ENCODE measurements at places on chromosomes 5 and 9.

GRCh38 chr5:76542887-76543690 lies 80.1 kb downstream of the F2RL2 start:
- peak; percentile 67 for DNase-seq

- DNase-seq = no peak
Measured at GRCh38 chr9:27929841-27930240, 356.6 kb upstream of the C9orf72 start.

DNA sequence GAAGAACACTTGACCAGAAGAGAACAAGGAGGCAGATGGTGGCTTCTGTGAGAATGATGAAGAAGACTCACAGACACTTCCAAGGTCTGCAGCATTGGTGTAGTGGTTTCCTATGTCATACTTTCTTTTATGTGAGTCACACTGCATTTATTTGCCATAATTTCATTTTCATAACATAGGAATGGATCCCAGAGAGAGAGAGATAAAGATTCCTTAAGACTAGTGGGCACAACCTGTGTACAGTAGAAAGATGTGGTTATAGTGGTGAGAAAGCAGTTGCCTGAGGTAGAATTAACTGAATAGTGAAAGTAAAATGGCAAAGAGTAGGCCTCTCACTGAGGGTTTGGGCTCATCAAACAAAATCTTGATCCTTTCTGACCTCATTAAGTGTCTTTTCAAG lies 7.6 kb upstream of the CCDC152 start:
- no peak for DNase-seq

DNA sequence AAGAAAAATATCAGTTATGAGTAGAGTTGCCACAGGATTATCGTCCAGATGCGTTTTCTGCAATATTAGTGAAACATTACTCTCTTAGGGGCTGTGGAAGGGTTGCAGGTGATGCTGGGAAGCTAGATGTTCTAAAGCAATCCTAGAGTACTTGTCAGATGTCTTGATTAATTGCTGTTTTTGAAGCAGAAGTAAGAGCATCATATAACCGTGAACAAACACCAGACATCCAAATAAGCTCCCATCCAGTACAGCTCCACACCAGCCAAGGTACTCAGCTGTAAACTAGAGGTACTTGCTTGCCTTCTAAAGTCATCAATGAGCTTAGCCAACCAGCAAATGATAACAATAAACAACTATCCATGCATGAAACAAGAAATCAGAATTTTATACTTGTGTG lies 131.1 kb downstream of the ST8SIA4 start:
- DNase-seq = no peak

GRCh38 chr9:127058645-127059021 lies 63.8 kb downstream of the ANGPTL2 start:
- DNase-seq = no peak

DNA sequence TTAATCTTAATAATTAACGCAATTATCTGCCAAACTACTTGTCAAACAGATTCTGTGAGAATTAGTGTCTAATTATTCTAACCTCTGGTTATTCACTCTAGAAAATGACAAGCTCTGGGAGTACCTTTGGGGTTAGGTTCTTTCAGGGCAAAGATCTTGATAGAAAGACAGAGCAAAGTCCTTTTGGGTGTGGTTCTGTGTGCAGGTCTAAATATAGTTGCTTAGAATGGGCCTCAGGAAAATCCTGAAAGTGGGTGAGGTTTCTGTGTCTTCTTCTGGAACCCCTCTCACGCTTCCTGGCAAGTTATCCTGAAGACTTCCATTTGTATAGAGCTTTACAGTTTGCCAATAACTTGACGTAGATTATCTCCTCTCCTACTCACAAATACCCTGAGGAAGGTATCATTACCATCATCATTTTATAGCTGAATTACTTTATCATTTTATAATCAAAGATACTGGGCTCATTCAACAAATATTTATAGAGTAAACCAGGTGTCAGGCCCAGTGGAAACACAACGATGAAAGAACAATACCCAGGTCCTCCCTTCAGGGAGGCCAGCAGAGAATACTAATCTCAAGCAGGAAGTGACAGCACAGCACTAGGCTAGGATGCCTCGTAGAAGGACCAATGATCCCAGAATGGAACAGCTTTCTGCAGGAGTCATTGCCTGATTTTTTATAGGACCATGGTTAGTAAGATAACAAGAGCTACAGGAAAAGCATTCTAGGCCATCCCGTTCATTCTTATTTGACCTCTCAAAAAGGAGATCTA lies 27.6 kb upstream of the LHFPL2 start:
- no peak for DNase-seq

DNA sequence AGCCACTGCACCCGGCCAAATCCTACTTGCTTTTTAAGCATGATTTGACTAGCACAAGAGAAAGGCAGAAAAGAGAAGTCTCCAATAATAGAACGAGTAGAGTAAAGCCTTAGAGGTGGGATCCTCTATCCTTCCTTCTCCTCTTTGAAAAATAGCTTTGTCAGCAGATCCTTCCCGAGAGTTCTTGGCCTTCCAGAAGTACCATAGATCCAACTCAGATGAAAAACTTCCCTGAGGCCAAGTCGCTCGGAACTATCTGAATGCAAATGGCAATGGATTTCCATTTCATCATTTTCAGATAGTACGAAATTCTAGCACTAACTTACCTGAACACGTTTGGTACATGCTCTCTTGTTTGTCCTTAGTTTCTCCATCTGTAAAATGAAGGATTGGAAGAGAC lies 52.0 kb upstream of the SLIT3 start:
- no peak for DNase-seq

DNA sequence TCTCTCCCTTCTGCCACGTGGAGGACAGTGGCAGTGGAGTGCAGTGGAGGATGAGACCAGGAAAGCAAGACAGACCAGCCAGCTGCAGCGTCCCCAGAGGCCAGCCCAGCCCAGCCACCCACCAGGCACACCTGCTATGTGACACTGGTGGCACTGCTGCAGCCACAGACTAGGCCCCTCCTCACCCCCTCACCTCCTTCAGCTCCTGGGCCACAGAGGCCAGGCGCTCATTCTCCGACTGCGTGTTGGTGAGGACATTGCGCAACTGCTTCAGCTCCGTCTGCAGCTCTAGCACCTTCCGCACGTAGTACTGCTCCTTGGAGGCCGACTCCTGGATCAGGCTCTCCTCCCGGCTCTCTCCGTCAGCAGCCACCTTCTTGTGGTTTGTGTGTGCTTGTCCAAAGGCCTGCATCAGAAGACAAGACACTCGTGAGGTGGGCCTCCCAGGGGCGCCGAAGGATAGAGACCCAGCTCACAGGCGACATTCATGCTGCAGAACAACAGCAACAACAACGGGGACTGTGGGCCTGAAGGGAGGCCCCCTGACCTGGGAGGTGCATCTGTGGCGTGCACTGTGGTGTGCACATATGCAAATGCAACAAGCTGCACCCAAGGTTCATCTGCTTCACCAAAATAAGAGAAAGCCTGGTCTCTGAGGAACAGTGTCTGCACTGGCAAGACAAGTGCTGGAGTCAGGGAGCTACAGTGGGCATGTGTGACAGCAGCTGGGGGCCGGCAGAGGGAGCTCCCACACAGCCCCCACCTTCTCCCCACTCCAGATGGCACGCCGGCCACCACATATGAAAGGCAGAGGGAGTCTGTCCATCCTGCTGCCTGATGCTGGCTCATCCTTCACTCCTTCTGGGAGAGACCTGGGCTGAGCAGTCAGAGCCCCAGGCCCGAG lies 35.5 kb downstream of the BICD2 start:
- no peak for DNase-seq

- DNase-seq = no peak
Measured at GRCh38 chr9:108865037-108865436, 3.0 kb downstream of the ACTL7A start.

DNA sequence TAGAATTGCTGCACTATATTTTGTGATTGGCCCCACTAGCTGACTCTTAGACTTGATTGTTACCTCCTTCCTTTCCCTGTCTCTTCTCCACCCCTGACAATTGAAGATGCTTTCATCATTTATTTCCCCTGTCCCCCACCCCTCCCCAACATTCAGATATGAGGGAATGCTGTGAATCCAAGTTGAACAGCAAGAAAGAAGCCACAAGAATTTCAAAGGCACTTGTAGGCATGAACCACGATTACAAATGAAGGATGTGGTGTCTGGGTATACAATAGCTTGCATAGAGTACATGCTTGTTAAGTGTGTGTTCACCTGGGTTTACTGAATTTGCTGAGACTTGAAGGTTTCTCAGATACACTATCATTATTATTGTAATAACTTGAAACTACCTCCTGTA lies 78.3 kb upstream of the TRIO start:
- no peak for DNase-seq

GRCh38 chr5:23216345-23216744 lies 291.1 kb upstream of the PRDM9 start:
- DNase-seq = no peak

GRCh38 chr9:127844821-127845359 lies 9.6 kb downstream of the ENG start:
- no peak for DNase-seq

DNA sequence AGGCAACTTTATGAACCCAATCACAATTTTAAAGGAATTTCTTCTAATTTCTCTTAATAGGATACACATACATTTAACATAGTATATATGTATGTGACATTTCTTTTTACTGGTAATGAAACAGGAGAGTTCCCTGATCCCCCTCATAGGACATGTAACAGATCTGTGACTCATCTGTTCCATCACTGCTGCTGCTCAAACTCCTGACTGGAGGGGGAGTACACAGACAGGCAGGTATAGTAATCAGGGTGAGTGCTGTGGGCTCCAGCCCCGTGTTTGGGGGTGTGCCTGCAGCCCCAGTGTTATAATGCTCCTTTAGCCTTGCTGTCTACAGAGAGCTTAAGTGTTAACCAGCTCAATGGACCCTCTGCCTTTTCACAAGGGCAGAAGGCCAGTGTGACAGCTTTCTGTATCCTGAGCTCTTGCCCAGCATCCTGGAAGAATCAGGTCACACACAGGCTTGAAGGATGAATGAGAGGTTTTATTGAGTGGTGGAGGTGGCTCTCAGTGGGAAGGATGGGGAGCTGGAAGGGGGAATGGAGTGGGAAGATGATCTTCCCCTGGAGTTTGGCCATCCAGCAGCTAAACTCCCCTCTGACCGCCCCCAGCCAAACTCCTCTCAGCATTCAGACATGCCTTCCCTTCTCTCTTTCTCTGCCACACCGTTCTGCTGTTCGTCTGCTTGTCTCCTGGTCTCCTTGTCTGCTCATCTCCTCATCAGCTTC lies 161.3 kb downstream of the ZNF608 start:
- DNase-seq = no peak

DNA sequence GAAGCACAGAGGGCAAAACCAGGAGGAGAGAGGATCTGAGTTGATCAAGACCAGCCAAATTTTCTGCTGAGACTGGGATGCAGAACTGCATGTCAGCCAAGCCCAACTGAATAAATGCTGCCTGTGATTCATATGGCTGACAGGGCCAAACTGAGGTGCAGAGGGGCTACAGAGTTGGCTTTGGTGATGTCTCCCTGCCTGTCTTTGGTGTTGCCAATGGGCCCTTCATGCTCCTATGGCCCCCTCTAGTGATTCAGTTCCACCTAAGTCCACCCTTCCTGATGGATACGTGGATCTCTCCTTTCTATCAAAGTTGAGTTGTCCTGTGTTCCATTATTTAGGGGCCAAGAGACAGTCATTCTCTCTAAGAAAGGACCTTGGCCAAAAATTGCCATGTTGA lies 163.6 kb upstream of the TLE4 start:
- DNase-seq = no peak

- no peak for DNase-seq
Measured at GRCh38 chr5:151935135-151935695, 10.6 kb upstream of the GLRA1 start.

DNA sequence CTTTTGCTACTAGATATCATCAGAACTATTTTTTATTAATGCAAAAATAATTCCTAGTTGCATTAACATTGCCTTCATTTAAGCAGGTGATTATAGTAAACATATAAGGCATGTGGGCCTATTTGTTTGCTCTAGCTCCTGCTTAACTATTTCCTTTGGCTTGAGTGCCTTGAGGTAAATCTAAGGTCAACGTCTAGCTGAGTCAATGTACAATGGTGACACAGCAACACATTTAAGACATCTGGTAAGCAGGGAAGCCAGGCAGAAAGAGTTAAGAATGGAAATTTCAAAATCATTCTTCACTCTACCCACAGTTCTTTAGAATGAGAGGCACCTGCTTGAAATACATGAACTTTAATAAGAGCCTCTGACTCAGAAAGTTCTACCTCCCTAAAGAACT lies 111.9 kb upstream of the FST start:
- no peak for DNase-seq

GRCh38 chr9:101639785-101640665 lies 45.3 kb upstream of the PPP3R2 start:
- DNase-seq = no peak

GRCh38 chr5:82861701-82862100 lies 215.5 kb downstream of the TMEM167A start:
- DNase-seq = no peak

DNA sequence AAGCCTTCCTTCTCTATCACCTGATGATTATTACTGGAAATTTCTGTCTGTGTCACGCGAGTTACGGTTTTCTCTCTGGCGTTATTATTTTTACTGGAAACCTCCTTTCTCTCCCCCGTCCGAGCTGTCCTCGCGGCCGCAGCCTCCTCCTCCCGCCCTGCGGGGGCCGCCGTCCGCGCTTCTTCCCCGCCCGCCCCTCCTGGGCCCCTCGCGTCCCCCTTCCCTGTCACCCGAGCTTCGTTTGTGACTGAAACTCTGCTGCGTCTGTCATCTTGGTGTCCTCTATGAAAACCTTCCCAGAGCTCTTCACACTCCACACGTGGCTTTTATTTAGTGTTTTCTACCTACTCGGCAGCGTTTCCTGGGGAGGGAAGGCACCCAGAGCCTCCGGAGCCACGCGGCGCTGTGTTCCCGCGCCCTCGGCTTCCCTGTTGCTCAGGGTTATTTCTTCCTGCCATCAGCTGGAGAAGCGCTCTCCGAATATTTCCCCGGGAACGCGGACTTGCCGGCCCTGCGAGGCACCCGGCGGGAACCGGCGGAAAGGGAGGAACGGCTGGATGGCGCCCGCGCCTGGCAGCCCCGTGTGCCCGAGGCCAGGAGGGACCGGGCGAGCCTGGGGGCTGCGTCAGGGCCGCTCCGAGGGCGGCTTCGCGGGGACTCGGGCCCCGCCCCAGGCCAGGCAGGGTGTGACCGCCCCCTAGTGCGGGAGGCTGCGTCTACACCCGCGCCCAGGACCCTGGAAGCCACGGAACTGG lies 33.9 kb downstream of the TRIP13 start:
- DNase-seq = peak; percentile 22

GRCh38 chr9:5670079-5670478 lies 41.2 kb downstream of the RIC1 start:
- DNase-seq = no peak

All from naive thymus-derived CD8-positive, alpha-beta T cell (primary cell).